CD4-positive, CD25-positive, alpha-beta regulatory T cell (primary cell): ENCODE measurements at places on chromosomes 7 and 10.

DNA sequence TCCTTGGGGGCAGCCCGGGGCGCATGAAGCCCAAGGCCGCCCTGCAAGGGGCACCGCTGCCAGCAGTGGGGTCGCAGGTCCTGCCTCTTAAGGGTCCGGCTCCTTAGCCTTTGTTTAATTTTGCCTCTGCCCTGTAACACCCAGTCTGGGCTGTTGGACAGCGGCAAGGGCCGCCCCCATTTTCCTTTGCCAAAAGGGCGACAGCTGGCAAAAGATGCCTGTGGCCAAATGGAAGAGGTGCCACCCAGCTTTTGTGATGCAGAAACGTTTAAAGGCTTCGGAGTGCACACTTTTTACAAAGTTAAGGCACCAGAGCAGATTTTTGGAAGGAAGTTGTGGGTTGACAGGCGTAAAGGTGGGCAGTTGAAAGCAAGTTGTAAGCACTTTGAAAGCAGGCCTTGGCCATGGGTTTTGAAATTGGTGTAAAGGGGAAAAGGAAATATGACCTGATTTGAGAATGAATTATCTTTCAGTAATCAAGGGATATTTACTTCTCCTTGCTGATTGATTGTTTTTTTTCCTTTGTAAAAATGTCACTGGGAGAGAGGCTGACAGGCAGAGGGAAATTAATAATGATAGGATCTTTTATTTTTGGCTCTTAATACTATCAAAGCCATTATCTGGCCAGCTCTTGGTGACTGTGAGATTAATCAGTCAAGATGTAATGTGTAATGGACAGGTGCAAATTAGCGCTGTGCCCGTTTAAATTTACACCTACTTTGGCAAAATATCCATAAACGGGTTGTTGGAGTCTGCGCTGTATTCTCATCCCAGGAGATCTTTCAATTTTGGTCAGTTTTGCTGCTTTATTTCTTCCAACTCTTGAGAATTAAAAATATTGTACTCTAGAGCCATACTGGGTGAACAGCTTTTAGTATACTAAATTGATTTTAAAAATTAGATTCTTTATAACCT lies 1.2 kb downstream of the CASD1 start:
- DNase-seq, result no peak

DNA sequence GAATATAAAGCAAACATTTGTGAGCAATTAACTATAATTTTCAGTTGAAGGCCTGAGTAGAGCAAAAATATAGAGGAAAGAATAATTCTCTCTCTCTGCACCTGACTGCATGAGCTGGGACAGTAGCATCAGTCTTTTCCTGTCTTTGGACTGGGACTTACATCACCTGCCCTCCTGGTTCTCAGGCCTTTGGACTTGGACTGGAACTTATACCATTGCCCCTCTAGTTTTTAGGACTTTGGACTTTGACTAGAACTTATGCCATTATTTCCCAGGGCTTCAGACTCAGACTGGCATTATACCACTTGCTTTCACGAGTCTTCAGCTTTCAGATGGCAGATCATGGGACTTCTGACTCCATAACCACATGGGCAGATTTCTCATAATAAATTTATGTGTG lies 81.0 kb upstream of the SLC25A13 start:
- DNase-seq, result no peak

DNA sequence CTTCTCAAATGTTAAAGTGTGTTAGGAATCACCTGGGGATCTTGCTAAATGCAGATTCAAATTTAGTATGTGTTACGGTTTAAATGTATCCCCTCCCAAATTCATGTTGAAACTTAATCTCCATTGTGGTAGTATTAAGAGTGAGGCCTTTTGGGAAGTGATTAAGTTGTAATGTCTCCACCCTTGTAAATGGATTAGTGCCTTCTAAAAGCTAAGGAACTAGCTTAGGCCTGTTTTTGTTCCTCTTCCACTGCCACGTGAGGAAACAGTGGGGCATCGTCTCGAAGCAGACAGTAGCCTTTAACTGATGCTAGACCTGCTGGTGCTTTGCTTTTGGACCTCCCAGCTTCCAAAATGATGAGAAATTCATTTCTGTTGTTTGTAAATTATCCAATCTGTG lies 52.3 kb upstream of the SEMA3D start:
- no peak for DNase-seq

DNA sequence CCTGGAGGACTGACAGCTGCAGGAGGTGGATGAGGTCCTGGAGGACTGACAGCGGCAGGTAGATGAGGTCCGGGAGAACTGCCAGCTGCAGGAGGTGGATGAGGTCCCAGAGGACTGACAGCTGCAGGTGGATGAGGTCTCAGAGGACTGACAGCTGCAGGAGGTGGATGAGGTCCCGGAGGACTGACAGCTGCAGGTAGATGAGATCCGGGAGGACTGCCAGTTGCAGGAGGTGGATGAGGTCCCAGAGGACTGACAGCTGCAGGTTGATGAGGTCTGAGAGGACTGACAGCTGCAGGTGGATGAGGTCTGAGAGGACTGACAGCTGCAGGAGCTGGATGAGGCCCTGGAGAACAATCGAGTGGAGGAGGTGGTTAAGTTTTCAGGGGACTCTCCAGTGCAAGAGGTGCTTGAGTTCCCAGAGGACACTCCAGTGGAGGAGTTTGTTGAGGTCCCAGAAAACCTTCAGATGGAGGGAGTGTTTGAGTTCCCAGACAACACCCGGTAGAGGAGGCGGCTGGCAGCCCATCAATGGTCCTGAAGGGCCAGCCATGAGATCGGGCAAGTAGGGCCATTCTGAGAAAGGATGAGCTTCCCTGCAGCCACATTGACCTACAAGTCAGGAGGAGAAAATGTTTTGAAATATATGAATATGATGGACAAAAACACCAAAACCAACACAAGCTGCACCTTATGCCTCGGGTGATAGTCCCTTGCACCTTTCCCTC lies 4.7 kb upstream of the EIF5AL1 start:
- no peak for DNase-seq

DNA sequence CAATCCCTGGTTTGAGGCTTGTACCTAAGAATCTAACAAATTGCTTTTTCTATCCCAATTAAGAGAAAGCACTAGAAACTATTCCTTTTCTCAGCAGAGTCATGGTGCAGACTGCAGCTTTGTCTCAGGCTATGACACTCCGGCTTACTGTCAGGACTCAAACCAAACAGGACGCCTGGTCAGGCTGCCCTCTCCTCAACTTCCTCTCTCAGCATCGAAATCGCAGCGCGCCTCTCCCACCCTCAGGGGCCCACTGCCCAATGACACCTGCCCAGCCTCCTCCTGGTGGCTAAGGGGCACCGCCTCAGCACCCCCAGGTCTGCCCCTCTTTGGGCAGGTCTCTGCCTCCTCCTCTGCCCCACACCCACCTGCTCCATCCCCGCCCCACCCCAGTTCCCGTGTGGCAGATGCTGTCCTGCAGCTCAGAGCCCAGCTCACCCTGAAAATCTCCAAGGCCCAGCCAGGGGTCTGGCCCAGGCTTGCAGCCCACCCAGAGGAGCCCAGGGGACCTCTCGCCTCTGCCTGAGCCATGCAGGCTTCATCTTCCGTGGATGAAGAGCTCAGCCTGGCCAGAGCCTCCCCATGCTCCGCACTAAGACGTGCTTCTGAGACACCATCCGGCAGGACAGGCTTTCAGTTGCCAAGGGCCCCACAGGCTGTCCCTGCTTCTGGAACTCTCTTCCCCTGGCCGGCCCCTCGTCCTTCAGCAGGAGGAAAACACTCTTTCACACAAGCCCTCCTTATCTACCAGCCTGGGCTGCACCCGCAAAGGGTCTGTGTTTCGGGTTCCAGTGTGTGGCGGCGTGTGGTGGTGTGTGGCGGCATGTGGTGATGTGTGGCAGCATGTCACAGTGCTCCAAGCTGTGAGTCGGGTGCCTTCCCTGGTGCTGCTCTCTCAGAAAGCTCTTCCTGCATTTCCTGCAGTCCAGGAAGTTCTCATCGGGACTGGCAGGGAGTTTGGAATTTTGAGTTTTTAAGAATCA lies 16.4 kb upstream of the PTPRN2 start:
- DNase-seq, result no peak

GRCh38 chr10:68171539-68172080 lies 60.3 kb downstream of the ATOH7 start:
- no peak for DNase-seq

GRCh38 chr10:47311193-47311931 lies 10.9 kb upstream of the GDF2 start:
- peak; percentile 47 for DNase-seq

DNA sequence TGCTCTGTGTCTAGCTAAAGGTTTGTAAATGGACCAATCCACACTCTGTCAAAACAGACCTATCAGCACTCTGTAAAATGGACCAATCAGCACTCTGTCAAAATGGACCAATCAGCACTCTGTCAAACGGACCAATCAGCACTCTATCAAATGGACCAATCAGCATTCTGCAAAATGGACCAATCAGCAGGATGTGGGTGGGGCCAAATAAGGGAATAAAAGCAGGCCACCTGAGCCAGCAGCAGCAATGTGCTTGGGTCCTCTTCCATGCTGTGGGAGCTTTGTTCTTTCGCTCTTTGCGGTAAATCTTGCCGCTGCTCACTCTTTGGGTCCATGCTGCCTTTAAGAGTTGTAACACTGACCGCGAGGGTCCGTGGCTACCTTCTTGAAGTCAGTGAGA lies 740.5 kb upstream of the POM121L12 start:
- no peak for DNase-seq

DNA sequence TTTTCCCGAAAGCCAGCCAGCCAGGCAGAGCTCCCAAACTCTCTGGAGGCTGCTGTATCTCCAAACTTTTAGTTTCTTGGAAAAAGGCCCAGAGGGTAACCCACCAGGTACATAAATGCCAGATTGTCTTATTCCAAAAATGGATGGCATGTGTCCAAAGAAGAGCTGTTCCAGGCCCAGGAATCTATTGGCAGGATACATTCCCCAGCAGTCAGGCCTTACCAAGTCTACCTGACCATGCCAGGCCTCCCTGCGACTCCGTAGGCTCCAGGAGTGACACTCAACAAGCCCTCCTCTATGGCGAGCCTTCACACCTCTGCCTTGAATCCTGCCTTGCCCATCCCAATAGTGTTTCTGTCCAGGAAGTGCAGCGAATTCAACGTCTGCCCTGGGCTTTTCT lies 95.6 kb downstream of the GRB10 start:
- no peak for DNase-seq

DNA sequence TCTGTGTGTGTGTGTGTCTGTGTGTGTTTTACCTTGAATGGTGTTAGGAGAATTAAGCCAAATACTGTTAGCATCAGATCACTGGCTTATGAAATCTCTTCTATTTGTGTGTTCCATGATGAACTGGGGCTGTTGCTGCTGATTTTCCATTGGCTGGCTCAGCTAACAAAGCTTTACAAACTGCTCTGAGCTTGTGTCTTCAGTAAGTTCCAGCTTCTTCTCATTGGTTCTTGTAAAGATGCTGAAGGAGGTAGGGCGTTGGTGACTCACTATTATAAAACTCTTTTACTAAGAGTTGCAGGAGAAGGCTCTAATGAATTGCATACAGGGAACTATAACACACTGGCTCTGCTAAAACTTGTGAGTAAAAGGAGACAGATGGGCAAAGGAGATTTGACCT lies 136.4 kb upstream of the PRKCQ start:
- DNase-seq, result no peak
